ENCODE measurements at places on chromosomes 11 and 22.

DNA sequence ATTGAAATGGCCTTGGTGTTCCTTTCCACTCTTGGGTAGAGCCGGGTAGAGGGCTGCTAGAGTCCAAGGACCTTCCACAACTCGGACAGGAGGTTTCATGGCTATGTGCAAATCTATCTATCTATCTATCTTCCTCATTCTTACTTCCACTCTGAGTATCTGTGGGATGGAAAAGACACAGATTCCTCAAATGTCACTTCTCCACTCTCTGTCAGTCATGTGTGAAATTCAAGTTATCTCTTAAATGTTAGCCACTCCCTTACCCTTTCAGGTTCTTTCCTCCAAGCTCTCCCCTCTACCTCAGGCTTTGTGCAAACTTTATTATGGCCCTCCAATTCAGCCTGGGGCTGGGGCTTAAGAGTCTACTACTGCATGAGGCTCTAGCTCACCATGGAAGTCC is 84.3 kb downstream of the GDPD4 start:
- no peak for DNase-seq

- DNase-seq, result no peak
Measured at GRCh38 chr22:20955548-20955947, 11.5 kb upstream of the AIFM3 start.

DNA sequence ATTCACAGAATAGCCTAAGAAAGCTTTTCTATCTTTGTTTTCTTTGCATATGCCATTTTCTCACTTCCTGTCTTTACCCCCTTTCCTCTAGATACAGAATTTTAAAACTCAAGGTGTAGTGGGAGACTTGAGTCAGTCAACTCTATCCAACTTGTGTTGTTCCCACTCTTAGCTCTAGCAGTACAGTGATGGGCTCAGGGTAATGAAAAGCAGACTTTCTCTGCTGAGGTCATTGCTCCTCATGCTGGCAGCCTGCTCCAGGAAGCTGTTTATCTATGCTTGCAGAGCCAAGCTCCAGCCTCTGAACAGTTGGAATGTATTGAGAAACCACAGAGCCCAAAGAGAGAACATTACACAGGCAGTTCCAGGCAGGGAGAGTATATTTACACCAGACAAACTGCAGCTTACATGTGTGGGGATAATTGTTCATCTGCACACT is 68.1 kb downstream of the CSTPP1 start:
- DNase-seq, result peak; percentile 99

- DNase-seq, result peak; percentile 3
Measured at GRCh38 chr11:104343578-104343977, 179.6 kb upstream of the PDGFD start.

GRCh38 chr11:1825039-1825740 is 9.6 kb upstream of the SYT8 start:
- DNase-seq, result no peak

DNA sequence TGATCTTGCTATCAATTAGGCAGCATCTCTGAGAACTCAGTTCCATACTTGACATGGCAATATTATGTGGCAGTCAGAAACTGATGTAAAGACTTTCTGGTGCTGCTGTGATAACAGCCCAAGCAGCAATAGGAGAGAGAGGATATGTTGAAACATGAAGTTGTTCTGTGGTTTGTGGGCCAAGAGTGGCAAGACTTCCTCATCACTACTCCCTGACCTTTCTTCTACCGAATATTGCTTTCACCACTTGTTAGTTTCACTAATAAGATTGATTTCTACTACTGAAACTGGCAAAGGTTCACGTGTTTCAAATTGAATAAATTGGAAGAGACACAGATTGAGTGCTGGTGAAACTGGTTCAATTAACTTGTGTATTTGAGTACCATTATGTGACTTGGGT is 852.6 kb upstream of the RAG2 start:
- DNase-seq, result no peak

GRCh38 chr22:22463855-22464540 is 44.5 kb downstream of the ZNF280B start:
- peak; percentile 59 for DNase-seq

DNA sequence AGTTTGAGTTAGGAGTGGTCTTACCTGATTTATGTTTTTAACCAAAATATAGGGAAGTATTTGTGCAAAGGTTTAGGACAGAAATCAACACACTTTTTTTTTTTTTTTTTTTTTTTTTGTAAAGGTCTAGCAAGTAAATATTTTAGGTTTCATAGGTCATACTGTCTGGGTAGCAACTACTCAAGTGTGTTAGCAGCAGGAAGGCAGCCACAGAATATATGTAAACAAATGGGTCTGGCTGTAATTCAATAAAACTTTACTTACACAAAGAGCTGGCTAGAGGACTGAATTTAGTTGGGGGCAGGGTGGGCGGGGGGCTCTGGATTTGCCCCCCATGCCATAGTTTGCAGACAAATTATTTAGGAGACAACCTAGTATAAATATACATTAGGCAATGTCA is 510.4 kb downstream of the NELL1 start:
- DNase-seq, result no peak

GRCh38 chr11:129696309-129696989 is 119.2 kb upstream of the TMEM45B start:
- DNase-seq, result no peak

DNA sequence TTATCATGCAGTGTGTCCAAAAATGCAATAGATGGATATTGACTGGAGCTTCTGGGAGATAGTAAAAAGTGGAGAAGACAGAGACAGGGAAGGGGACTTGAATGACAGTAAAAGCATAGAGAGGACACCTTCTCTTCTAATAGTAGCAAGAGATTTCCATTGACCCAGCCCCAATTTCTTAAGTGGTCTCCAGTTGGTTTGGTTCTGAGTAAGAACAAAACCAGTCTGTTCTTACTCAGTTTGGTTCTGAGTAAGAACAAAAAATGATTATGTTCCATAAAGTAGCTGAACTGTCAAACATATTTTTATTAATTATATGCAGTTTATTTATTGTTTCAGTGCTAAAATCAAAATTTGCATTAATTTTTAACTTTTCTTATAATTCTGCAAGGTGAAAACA is 316.8 kb upstream of the MPPED2 start:
- no peak for DNase-seq

DNA sequence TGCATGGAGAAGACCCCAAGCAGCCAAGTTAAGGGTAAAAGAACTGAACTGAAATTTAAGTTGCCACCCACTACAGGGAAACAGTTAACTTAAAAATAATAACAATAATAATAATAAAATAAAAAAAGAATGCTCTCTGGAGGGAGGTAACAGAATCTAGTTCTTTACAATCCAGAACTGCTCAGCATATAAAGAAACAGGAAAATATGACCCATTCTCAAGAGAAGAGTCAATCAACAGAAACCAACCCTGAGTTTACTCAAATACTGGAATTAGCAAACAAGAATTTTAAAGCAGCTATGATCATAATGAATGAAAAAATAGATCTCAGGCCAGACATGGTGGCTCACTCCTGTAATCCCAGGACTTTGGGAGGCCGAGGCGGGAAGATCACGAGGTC is 53.8 kb downstream of the DENND5A start:
- DNase-seq, result no peak

GRCh38 chr11:65404638-65405339 is 17.8 kb upstream of the NEAT1 start:
- no peak for DNase-seq

- peak; percentile 82 for DNase-seq
Measured at GRCh38 chr22:39003165-39003638, 10.9 kb upstream of the APOBEC3C start.

DNA sequence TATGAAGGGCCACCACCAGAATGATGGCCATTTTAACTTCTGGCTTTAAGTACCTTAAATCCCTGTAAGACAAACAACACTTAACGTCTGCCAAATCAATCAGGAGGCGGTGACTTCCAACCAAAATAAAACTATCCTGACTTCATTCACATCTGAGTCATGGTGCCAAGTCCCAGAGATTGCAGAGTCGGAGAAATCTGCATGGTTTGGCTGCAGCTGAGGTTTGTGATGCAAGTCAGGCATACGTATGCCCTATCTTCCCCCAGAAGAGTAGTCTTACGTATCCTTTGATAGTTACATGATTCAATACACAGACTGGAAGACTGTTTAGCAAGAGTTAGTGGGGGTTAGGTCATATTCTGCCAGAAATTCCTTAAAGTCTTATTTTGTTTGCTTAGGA is 1.7 kb upstream of the GAB2 start:
- DNase-seq, result peak; percentile 97

DNA sequence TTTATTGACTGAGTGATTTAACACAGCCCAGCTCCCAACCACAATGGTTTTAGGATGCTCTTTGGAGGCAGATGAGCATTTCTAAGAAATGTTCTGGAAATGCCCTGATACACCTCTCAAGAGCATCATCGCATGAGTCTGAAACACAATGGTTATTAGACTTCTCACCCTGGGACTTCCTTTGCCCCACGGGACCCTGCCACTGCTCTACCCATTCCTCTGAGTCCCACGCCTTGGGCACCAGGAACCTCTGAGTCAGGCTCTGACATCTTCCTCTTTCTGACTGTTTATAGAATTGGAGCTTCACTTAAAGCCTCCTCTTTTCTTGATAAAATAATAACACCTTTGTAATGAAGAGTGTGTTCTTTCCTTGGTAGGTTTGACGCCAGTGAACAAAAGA is 85.6 kb upstream of the PARVA start:
- no peak for DNase-seq

DNA sequence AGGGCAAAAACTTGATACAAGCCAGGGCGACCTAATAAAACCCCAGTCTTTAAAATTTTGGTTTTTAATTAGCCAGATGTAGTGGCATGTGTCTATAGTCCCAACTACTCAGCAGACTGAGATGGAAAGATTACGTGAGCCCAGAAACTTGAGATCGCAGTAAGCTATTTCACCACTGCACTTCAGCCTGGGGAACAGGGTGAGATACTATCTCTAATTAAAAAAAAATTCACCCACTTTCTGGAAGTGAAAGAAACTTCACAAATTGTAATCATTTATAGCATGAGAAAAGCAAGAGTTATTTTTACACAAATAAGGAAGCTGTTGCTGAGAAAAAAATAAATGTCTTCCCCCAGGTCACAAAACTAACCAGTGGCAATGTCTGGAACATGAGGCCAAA is 882 bp upstream of the GLYATL2 start:
- DNase-seq, result no peak

- DNase-seq, result no peak
Measured at GRCh38 chr22:46219636-46220035, 30.5 kb downstream of the CDPF1 start.

DNA sequence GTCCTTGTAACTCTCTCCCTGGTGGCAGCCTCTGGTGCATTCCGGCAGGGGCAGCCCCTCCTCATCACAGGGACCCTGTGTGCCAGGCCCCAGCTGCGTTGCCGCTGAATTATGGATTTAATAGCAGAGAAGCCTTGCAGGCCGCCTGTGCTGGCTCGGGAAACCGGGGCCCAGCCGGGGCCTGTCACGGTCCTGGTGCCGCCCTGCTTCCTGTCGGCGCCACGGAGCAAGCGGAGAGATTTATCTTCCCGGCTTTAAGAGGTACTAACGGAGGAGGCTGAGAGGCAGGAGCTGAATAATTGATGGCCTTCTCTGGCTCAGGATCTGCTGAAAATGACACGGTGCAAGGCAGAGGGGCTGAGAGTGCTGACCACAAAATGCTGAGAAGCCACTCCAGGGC is 54.0 kb upstream of the CCDC188 start:
- DNase-seq, result peak; percentile 22

GRCh38 chr11:82936261-82936660 is 34.7 kb downstream of the DDIAS start:
- DNase-seq, result peak; percentile 30

DNA sequence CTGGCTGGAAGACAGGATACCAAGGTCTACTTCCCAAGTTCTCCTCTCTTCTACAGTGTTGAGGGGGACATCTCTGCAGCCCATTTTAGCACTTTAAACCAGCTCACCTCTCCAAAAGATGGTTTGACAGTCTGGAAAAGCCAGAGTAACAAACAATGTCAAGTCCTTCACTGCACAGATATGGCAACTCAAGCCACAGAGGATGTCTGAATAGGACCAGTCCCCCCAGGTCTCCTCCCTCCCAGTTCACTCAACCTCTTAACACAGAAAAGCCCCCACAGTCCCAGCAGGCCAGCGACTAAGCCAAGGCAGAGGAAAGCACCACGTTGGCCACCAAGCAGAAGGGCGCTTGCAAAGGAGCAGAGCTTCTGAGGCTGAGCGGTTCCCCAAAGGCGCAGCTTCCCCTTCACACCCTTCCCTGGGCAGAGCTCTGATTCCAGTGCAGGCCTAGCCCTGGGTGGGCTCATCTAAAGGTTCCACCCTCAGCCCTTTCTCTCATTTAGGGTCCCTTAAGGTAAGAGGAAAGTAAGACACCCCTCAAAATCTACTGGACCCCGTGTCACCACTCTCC is 62.7 kb downstream of the PAK1 start:
- peak; percentile 13 for DNase-seq

GRCh38 chr11:44990665-44991064 is 40.0 kb upstream of the TP53I11 start:
- no peak for DNase-seq

DNA sequence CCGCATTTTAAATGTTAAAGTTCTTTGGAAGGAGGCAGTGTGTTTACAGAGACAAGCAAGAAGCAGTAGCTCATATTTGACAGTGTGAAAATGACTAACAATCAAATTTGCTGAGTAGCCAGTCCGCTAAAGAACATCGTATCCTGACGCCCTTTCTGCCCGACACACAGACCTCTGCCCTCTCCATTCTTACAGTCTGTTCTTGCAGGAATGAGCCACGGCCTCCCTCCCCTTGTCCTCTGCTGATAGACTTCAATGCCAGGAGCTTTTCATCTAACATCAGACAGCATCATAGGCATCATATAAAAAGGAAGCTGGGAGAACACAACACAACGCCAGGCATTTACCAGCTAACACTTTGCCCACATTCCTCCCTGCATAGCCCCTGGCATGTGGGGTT is 486.0 kb downstream of the OPCML start:
- DNase-seq, result no peak

GRCh38 chr11:121383716-121384115 is 68.4 kb upstream of the SORL1 start:
- no peak for DNase-seq

DNA sequence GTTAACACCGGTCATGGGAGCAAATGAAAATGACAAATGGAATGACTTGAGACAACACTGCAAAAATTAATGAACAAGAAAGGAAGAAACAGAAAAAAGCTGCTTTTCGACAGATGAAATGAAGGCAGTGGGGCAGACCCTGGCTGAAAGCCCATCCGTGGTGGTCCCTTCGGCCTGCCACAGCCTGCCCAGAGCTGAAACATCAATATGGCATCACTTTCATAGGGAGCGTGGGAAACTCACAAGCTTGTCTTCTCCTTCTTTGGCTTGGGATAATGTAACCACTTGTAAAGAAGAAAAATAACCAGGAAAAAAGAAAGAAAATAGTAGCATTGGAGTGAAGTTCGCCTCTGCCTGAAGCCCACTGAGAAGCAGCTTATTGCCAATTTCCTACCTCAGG is 78.8 kb downstream of the CTTN start:
- no peak for DNase-seq

All from fibroblast of skin of right biceps (primary cell).